Thoracic aorta (tissue), 2 donors: ENCODE measurements at places on chromosomes 7 and 10.

GRCh38 chr7:159116581-159117339 is 27.9 kb downstream of the VIPR2 start:
- no peak for DNase-seq

GRCh38 chr10:97627731-97628130 is 5.6 kb downstream of the MORN4 start:
- no peak for DNase-seq

GRCh38 chr10:34985823-34986222 is 104.3 kb downstream of the CUL2 start:
- DNase-seq = no peak

GRCh38 chr7:78370936-78371335 is 572.4 kb downstream of the PHTF2 start:
- DNase-seq = no peak

DNA sequence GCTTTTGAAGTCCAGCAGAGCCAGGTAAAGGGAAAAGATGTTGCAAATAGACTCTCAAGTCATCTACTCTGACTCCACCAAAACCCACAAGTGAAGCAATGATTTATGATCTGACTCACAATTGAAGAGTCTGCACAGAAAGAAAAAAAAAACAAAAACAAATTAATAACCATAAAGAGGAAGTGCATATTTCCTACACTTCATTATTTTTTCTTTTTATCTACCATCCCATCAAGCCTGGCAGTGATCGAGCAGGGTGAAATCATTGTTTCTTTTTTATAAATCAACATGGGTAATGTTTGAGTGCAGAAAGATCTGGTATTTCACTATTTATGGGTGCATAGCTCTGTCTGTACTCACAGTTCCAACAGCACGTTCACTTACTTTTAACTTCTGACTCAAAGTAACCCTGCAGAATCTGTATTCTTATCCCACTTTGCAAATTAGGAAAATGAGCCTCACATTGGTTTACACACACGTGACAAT is 829.0 kb downstream of the TNS3 start:
- DNase-seq = no peak

- no peak for DNase-seq
Observed at GRCh38 chr7:158369290-158369689, 218.3 kb downstream of the PTPRN2 start.

DNA sequence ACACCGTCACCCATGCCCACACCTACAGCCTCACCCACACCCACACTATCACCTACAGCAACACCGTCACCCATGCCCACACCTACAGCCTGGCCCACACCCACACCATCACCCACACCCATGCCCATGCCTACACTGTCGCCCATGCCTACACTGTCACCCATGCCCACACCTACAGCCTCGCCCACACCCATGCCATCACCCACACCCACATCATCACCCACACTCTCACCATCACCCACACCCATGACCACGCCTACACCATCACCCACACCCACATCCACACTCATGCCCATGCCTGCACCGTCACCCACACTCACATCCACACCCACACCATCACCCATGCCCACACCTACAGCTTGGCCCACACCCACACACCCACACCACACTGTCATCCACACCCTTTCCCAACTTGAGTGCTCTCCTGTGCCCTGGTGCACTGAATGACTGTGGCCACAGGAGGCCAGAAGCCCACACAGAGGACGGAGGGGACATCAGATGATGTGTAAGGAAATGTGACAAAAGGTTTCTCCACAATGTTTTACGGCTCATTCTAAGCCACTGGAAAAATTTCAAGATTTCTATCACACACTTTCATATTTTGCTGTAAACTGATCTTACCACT is 153.3 kb downstream of the WDR37 start:
- no peak for DNase-seq

DNA sequence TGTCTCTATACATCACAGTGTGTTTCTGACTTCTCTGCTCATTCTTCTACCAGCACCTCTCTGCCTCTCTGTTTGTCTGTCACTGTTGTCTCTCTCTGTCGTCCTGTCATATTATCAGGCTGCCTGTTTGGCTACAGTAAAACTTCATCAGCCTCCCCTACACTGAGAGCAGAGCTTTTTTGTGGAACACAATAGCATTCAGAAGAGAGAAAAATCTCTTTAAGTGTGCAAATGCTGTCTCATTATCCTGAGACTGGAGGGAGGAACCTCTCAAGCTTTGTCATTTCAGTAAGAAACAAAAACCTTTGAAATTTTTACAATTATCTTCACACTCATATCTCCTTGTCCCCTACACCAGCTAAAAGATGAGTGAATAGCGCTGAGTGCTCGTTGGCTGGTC is 148.4 kb downstream of the PLPP4 start:
- DNase-seq = no peak

GRCh38 chr10:33975481-33975880 is 641.0 kb upstream of the NRP1 start:
- DNase-seq = no peak

GRCh38 chr10:51709324-51709972 is 10.1 kb upstream of the CSTF2T start:
- no peak for DNase-seq

DNA sequence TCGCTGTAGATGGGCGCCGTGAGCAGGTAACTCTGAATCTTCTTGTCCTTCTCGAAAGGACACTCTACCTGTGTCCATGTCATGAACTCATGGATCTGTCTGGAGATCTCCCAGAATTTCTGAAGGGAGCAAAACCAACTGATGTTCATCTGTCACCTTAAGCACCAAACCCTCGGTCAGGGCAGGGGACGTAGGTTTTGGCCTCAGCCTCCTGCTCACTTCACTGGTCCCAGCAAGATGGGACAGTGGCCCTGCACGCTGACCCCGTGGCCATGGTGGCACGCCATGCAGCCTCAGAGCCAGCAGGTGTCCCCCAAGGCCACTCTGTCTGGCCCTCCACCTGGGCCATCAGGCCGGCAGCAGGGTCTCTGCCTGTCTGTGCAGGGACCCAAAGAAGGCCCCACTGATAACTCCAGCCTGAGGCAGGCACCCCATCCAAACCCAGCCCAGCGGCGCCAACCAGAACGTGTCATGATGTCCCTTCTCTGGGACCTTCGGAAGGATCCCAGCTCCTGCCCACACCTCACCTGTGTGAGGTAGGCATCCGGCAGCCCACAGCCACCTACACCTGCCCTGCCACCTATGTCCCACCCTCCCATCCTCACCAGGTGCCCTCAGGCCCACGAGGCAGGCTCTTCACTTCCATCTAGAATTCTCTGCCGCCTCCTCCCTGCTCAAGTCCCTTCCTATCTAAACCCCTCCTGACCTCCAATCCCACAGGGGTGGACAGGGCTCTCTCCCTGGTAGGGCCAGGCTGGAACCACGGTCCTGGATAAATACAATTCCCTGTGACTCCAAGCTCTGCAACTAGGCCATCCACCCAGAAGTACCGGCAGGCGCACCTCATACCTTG is 59.0 kb downstream of the CSGALNACT2 start:
- no peak for DNase-seq

GRCh38 chr7:106610996-106611886 is 49.7 kb downstream of the CCDC71L start:
- DNase-seq = no peak

DNA sequence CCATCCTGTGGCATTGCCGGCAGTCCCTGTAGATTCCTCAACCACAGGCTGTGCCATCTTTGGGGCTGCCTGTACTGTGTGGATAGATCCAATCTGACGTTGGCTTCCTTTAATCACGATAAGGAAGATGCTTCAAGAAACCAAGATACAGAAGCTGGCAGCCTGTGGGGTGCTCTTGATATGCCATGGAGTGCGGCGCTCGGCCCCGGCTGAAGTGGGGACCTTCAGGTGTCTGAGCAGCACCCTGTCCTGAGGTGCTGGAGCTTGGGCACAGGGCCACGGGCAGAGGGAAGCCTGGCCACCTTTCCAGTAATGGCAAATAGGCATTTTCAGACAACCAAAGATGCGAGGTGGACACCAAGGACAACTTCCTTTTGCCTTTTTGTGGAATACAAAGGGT is 139.5 kb downstream of the ACTR3B start:
- no peak for DNase-seq

DNA sequence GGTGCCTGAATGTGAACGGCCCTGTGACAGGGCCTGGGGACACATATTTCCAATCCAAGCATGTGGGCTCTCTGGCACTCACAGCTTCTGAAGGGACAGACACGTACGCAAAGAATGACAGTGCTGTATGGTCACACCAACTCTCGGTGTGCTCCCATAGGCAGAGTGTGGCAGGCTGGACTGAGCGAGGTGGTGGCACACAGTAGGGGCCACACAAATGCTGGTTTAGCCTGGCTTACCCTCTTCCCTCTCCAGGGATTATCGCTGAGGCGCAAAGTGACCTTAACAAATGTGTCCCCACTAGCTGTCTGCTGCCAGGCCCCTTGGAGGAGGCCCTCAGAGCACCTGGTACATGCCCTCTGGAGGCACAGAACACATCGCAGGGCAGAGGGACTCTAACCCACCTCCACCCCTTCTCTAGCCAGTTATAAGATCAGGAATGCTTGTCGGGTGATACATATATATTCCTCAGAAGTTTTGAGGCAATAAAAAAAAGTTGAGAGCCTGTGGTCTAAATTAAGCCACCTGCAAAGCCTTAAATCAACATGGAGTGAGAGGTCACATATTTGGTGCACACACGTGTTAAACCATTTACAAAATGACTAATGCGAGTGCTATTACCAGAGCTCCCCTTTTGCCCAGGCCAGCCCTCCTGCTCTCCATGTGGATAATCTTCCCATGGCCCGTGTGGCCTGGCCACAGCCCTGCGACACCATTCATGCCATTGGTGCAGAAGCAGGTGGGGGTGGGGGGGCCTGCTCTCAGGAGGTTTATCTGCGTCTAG is 262.8 kb upstream of the GRB10 start:
- DNase-seq = no peak

GRCh38 chr7:46524350-46524749 is 603.3 kb upstream of the IGFBP3 start:
- no peak for DNase-seq

GRCh38 chr7:138008588-138009349 is 6.9 kb upstream of the CREB3L2 start:
- DNase-seq = no peak

DNA sequence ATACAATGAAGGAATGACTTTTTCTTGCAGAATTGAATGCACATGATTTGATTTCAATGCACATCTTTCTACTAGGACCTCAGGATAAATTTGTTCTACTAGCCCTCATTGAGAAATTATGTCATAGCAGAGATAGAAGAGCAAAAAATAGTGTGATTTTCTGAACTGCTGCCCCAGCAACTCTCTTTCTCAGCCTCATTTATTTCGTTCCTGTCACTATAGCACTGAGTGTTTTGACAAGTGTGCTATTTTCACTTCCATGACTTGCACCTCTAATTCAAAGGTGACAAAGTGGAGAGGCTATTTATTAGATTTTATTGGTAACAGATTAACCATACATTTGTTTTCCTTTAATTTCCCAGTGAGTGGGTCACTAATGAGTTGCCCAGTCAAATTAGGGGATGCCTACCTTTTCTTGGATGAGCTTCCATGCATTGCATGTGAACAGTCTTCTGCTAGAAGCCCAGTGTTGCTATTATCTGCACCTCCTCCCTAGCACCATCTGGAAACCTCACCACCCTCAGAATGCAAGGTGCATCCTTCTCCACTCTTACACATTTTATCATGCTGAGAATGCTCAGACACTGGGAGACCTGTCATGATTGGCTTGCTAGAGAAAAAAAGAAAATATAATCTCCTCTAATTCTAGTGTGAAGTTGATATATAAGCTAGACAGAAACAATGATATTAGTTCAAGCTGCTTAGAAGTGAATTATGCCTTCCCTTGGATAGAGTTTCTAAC is 119.6 kb upstream of the CTTNBP2 start:
- DNase-seq = no peak

DNA sequence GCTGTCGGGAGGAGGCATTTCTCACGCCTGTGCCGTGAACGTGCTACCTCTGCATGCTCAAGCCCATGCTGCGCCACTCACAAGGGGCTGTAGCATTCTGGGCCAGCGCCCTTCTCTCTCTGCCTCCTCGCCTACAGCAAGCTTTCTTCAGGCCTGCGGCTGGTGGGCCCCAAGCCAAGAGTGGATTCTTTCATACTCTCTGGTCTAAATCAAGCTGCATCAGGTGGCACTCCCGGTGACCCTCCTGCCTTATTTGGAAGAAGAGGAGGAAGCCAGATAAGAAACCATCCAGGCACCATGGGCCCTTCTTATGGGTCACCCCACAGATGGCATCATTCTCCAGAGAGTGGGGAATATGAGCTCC is 86.7 kb upstream of the DUSP5 start:
- no peak for DNase-seq

DNA sequence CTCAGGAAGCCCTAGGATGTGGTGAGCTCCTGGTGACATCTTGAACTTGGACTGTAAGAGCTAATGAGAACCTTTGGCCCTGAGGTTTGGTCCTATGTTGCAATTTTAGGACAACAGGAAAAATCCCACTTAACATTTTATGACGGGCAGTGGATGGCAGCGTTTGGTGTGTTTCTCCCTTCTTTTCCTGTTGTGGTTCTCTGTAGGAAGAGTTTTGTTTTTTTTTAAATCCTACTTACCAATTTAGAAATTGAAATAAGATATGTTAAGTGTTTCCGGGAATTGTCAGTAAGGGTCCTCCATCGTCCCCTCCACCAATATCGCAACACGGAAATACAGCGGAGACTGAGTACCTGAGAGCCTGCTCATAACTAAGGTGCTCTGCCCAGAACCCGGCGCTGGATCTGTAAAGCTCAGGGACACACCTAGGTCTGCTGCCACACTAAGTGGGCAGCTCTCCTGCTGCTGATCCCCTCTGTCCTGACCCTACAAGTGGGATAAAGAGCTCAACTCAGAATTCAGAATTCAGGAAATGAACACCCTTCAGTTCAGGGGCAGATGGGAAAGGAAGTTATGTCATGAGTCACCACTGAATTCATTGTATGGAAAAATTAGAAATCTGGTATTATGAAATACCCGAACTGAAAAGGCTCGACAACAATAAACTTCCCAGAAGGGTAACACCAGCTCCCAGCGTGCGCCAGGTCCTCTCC is 9.1 kb upstream of the PROSER2 start:
- DNase-seq = no peak

DNA sequence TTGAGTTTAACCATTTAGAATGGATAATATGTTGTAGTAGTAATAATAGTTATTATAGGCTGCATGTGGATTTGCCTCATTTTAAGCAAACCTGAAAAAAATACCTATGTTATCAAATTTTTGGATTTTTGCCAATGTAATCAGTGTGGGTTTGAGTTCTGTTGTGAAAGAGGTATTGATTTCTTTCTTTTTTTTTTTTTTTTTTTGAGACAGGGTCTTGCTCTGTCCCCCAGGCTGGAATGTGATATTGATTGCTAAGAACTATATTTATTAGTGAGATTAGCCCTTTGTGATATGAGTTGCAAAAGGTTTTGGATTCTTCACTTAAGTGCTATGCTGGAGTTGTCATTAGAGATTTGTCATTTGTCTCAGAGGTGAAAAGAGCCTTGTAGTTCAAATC is 124.4 kb downstream of the ST7 start:
- no peak for DNase-seq

DNA sequence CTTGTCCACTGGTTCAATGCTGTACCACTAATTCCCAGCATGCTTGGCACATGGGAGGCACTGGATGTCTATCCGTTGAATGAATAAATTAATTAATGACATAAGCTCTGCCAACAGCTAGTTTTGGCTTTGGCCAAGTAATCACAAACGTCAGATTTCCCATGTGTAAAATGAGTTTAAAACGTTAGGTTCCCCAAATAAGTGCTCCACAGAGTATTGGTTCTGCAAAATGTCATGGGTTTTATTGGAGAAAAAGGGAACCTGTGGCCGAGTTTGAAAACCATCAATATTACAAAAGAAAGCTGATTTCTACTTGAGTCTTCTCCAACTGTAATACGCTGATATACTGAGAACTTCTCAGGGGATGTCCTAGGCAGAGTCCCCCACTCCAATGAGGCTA is 23.2 kb downstream of the ELMO1 start:
- no peak for DNase-seq
